ENCODE measurements at places on chromosomes 6 and 20.

- no peak for DNase-seq
Observed at GRCh38 chr6:111283707-111284106, 196.4 kb downstream of the SLC16A10 start.

DNA sequence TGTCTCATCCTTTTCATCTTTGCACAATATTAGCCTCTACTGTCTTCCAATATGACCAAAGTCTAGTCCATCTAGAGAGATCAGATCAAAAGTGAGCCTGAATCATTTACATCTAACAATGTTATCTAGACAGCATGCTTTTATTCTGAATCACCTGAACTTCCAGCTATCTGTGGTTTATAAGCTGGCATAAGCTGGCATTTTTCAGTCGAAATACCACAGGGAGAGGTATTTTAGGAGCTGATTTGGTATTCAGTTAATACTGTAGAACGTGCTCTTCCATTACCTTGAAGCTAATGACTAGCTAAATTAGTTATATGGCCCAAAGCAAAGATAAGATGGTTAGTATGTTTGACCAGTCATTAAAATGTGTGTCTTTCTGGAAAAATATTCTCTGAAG is 188.3 kb upstream of the AGPAT4 start:
- DNase-seq, result no peak

GRCh38 chr6:27260836-27261375 is 13.4 kb downstream of the PRSS16 start:
- DNase-seq, result no peak

DNA sequence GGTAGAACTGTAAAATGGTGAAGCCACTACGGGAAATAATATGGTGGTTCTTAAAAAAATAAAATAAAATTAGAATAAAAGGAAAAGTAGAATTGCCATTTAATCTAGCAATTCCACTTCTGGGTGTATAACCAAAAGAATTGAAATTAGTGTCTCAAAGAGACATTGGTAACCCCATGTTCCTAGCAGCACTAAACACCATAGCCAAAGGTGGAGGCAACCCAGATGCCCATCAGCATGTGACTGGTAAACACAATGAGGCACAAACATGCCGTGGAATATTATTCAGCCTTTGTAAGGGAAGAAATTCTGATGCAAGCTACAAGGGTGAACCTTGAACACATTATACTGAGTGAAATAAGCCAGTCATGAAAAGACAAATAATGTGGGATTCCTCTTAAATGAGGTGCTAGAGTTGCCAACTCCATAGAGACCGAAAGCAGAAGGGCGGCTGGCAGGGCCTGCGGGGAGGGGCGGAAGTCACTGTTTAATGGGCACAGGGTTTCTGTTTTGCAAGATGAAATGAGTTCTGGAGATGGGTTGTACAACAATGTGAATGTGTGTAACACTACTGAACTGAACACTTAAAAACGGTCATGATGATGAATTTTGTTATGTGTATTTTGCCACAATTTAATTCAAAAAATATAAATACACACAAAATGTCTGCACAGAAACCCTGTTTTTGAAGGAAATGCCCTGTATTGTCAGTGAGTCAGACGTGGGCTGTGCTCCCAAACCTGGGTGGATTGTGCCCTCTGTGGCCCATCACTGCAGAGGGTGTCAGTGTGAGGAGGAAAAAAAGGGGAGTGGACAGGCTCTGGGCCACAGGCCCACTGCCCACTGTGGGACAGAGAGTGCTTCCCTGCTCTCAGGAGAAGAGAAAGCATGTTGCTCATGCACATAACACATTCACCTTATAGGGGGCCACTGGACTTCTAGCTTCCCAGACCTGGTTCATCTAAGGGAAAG is 49.6 kb upstream of the CD93 start:
- DNase-seq, result no peak

DNA sequence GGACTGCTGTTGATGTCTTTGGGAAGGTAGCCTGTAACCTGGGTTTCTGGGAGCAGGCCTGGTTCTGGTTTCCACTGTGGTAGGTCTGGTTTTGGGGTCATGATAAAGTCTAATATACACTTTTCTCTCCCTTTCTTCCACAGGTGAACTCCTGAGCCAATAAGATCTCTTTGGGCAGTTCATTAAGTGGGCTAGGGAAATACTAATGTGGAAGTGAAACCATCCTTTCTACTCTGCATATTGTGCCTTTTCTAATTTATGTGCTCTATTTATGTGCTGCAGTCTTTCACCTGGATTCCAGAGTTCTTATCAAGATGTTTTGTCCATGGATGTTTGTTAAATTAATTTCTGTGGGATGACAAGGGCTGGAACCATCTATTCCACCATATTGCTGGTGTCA is 165.7 kb upstream of the PTPRK start:
- DNase-seq, result no peak

- DNase-seq, result no peak
Observed at GRCh38 chr6:26543953-26544352, 5.8 kb downstream of the HMGN4 start.

GRCh38 chr6:126761854-126762253 is 356.6 kb upstream of the RSPO3 start:
- no peak for DNase-seq

DNA sequence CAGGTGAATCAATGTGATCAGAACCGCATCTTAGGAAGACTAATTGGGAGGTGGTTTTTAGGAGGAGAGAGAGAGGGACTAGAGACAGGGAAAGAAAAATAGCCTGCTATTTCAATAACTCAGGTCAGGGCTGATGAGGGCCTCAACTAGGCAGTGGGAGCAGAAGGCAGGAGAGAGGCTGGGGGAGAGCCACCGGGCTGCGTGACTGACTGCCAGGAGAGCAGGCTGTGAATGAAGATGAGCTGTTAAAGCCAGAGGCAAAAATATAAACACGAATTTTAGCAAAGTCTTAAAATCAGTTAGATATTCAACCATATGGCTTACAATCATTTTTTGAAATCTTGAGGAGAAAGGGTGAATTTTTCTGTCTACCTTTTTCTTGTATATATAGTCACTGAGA is 149.6 kb downstream of the IPCEF1 start:
- no peak for DNase-seq

DNA sequence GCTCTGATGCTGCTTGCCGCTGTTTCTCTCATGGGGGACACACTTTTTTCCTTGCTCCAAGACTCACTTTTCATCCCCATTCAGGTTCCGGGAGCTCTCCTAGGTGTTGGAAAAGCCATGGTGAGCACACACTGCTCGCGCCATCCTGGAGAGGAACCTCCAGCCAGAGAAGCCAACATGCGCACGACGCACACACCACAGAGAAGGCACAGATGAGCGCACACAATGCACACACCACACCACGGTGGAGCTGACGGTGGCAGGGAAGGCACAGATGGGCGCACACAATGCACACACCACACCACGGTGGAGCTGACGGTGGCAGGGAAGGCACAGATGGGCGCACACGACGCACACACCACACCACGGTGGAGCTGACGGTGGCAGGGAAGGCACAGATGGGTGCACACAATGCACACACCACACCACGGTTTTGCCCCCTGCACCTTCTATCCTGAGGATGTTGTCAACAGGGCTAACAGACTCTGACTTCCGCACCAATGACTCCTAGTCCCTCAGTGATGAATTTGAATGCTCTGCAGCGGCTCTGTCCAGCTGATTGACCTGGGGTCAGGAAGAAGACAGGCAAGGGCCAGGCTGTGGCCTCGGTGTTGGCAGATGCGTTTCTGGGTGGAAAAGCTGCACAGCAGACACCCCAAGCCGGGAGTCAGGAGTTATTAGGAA is 154.7 kb downstream of the ERMARD start:
- no peak for DNase-seq

- DNase-seq, result no peak
Observed at GRCh38 chr6:3175715-3176402, 18.5 kb upstream of the TUBB2A start.

DNA sequence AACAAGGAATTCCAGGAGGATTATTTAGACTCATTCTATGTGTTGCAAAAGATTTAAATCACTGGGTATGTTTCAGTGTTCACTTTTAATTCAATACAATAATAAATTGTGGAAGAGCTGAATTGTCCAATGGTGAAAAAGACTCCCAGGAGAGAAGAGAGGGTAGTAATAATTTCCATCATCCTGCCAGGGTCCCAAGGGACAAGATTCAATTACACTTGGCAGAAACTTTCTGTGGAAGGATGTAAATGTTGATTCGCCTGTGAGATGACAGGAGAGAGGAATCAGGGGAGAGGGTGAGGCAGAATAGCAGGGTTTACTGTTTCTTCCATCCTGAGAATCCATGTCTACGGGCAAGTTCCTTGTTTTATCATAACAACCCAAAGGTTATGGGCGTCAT is 342.7 kb downstream of the ESR1 start:
- DNase-seq, result no peak

- no peak for DNase-seq
Observed at GRCh38 chr6:80186082-80186481, 79.6 kb downstream of the BCKDHB start.

GRCh38 chr6:26087284-26088115 is at the start of gene HFE:
HFE (plus strand) TSS chr6:26087429; CDS start chr6:26087441, 12 bp downstream.
- DNase-seq, result no peak

DNA sequence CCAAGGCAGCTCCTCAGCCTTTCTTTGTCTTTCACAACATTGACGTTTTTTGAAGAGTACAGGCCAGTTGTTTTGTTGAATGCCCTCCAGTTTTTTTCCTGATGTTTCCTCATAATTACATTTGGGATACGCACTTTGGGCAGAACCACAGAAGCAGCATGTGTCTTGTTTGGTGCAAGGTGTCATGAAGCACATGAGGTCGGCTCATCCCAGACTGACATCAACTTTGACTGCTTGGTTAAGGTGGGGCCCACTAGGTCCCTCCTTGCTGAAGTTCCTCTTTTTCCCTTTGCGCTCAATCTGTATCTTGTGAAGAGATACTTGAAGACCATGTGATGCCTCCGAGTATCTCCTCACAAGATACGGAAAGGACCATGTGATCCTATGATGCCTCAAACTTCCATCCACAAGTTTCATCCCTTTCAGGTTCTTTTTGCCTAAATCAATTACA is 10.5 kb downstream of the SNAI1 start:
- DNase-seq, result no peak

DNA sequence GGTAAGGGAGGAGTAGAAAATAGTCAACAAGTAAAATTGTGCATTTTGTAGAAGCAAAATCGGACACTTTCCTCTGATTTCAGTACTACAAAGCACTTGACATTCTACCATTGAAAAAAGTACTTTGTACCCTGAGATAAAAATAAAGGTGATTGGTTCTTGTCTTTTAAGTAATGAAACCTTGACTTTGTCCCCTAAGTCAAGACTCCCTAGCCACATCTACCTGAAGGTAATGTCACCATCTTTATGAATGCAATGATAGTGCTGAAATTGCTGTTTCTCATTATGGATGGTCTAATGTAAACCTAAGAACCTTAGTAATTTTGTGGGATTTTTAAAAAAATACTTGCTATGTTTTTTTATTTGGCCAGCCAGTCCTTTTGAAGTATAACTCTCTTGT is 2.4 kb upstream of the MAN1A1 start:
- no peak for DNase-seq

DNA sequence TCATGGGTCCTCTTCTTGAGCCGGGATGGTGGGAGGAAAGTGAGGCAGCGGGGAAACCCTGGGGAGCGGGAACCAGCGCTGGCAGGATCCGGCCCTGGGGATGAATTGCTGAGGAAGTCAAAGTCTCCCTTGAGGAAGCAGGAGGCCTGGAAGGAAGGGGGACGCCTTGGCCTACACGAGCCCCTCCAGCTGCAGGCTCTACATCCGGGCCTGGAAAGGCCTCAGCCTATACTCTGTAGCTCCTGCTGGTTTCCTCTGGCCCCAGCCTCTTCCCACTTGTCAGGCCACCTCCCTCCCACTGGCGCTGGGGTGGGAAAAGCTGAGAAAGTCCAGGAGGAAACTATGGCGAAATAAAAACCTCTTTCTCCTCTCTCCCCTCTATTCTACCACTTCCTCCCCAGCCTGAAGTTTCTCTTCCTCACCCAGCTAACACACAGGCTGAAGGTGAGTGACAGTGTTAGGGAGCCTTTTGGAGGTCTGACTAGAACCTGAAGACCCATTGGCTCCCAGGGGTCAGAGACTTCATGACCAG is 14.9 kb downstream of the TREML2 start:
- no peak for DNase-seq

GRCh38 chr6:138774370-138774769 is 801 bp downstream of the CCDC28A start:
- no peak for DNase-seq

- no peak for DNase-seq
Observed at GRCh38 chr6:130076512-130076911, 58.1 kb downstream of the L3MBTL3 start.

DNA sequence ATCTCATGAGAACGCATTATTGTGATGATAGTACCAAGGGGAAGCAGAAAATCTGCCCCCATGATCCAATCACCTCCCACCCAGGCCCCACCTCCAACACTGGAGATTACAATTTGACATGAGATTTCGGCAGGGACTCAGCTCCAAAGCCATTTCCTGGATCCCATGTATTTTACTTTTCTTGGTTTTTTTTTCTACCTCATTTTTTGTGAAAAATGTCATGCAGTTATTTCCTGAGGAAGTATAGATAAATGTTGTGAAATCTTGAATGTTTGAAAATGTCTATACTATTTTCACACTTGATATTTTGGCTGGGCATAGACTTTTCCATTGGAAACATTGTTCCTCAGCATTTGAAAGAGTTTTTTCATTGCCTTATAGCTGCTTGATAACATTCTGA is 9.1 kb upstream of the BRPF3 start:
- no peak for DNase-seq

DNA sequence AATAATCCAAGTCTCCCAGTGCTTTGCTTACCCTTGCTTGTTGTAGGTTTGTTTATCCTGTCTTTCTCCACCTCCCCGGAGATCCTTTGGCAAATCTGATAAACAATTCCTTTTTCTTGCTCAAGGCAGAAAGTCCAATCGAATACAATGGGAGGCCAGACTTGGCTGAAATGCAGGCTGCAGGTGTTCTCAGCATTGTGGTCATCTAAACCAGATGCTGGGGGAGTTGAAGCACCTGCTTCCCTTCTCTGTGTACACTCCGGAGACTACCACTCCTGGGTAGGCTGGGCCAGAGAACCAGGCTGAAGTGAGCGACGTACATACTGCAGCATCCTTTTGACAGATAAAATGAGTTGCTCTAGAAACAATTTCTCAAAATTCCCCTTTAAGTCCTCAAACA is 82.6 kb upstream of the PREP start:
- no peak for DNase-seq

- no peak for DNase-seq
Observed at GRCh38 chr6:53833155-53833554, 38.4 kb downstream of the LRRC1 start.

GRCh38 chr20:57683881-57684807 is 25.7 kb downstream of the PMEPA1 start:
- no peak for DNase-seq

DNA sequence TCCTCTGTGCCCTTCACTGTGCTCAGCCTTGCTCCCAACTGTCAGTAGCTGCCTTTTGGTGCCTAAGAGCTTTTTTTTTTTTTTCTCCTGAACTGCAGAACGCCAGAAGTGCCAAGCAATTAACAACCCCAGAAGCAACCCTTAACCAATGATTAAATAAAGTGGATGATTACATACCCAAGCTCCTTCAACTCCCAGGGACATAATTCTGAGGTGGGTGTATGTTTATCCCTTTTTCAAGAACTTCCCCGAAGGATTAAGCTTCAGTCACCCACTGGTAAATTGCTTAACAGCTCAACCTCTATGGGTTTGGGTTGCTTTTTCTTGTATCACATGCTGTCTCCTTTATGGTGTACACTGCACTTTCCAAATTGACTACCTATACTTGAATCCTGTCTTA is 41.1 kb downstream of the KLHL31 start:
- DNase-seq, result no peak

Measured in coronary artery (tissue), 2 donors.